Vagina (tissue), 2 donors: ENCODE measurements at places on chromosomes 1 and 21.

DNA sequence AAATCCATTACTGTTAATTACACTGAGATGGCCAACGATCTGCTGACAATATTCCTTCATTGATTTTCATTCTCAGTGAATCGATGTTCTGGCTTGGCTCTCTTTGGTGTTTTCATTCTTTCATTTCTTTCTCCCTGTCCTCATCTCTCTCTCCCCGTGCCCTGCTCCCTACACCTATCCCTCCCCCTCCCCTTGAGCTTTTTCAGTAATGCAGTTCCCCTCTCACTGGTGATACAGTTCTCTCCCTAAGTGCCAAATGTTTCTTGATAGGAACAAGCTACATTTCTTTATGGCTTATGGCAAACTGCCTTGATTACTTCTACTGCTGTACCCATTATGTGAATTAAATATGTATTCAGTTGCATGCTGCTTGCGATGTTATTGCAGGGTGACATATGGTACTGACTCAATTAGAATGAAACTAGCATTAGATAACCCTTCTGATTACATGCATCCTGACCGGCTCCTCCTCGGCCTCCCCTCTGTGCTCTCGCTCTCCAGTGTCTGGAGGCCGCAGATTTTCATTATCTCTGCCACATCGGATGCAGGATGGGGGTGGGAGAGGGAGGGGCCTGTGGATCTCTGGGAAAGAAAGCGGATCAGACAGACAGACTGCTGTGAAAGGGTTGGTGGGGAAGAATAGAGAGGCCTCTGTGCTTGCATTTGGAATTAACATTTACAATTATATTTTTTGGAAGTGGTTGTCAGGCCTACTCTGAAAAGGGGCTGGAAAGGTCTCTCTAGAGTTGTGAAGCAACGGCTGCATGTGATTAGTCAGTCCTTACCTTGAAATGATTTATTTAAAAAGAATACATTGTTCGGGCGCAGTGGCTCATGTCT is 130.9 kb downstream of the PBX1 start:
- no peak for DNase-seq

GRCh38 chr1:232211149-232211548 is 418.8 kb downstream of the SIPA1L2 start:
- DNase-seq: peak; percentile 74

- no peak for DNase-seq
Measured at GRCh38 chr1:33634806-33635205, 162.4 kb downstream of the ZSCAN20 start.

DNA sequence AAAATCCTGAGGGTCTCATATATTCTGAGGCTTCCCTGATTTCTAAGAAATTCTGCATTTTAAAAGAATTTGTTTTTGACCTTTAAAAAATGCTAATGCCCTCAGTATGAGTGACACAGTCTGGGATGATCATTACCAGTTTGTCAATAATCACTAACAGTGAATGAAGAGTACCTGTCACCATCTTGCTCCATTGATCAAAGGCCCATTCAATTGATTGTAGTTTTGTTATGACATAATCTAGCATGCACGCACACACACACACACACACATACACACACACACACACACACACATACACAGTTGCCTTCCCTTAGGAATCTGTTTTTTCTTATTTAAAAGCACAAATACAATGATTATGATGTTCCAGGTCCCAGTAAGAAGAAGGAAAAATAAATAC is 250.4 kb downstream of the NFIA start:
- no peak for DNase-seq

DNA sequence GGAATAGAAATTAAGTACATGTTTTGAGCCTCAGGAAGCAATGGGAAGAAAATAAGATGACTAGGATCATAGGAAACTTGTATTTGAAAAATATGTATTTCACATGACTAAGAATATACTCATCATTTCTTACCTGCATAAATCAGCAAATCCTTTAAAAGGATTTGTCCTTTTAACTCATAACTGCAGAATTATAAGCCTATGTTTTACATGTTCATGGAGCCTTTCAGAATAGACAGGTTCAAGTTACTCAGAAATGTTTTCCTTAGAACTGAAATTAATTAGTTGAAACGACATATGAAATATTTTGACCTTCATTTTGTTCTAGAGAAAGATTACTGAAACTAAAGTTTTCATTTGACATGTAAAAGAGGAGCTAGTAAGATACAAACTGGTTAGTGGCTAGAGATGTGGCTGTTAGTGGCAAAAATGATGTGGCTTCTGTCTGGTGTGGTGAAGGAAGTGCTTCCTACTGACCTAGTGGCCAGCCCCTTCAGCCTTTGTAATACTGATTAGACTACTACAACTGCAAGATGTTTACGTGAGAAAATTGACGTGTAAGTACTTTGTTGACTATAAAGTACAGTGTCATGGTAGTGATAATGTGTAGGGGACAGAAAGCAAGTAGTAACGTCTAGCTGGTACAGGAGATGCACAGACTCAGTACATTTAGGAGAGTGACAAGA is 54.7 kb downstream of the PACC1 start:
- no peak for DNase-seq

DNA sequence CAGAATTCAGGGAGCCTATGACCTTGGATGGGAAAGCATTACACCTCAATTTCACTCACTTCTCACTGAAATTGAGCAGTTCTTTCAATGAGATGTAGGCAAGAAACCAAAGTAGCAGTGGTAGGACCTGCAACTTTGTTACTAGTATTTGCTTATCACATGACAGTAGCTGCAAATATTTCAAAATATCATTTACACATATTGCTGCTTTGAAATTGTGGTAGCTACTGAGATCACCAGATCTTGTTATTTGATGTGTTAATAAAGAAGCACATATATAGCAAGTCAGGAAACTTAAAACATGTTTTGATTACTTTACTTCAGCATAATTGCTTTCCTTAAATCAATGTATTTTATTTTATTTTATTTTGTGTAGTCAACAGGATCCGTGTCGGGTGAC is 12.9 kb downstream of the LDLRAD2 start:
- no peak for DNase-seq

- DNase-seq: no peak
Measured at GRCh38 chr1:160432371-160432786, 32.0 kb downstream of the VANGL2 start.

DNA sequence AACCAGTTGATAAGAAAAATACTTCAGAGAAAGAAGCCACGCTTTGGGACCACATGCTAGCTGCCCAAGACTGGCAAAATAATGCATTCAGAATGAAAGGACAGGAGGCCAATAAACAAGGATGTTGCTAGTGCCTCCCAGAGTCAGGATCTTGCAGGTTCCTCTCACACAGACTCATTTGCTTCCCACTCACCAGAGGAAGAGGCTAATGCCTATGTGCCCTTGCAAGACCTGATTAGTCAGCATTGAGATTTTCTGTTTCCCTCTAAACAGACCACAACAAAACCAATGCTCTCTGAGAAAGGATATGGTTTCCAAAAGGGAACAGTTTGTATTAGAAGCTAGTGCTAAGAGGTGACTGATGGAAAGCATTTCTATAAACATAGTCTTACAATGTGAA is 85.7 kb downstream of the NRDC start:
- DNase-seq: no peak

DNA sequence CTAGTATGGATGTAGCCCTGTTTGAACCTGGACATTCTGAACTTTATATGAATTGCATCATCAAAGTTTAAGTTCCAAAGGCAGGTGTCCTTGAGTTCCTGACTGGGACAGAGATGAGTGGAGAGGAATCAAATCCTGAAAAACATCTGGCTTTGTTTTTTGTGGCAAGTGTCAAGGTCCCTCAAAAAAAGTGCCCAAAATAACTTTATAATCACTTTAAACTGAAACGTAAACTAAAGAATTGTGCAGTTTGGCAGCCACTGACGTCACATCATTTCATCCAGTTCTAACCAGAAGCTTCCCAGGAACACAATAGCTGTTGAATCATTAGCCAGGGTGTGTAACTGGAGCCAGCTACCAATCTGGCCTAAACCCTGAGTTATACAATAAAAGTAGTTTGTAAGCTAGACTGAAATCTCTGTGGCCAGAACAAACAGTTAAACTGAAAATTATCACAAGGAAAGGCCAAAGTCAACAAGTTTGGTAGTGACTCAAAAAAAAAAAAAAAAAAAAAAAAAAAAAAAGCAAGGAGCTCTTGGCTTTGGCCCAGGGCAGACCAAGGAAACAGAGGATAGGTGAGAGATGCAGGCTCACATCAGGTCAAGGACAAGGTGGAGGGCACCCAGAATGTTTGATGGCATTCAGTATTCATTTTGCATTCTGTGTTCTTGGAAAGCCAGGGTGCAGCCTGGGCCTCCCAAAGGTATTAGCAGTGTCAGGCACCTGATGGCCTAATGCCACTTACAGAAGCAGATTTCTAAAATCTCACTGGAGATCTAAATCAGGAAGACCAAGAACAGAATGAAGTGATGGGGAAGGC is 74.3 kb downstream of the TNFSF18 start:
- DNase-seq: no peak

DNA sequence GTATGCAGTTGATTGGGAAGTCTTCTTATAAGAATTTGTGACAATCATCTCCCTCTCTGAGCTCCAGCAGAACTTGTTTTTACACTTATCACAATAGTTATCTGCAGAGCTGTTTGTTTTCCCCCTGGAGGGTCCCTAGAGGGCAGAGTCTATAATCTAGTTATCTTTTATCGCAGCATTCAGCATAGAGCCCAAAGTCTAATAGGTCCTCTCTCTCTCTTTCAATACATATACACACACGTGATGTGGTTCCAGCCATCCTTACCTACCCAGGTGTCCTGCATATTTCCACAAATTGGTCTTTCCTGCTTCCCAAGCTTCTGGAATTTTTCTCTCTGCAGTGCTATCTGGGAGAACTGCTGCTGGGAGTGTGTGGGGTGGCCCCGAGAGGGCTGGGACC is 229.6 kb upstream of the KIAA0040 start:
- no peak for DNase-seq

DNA sequence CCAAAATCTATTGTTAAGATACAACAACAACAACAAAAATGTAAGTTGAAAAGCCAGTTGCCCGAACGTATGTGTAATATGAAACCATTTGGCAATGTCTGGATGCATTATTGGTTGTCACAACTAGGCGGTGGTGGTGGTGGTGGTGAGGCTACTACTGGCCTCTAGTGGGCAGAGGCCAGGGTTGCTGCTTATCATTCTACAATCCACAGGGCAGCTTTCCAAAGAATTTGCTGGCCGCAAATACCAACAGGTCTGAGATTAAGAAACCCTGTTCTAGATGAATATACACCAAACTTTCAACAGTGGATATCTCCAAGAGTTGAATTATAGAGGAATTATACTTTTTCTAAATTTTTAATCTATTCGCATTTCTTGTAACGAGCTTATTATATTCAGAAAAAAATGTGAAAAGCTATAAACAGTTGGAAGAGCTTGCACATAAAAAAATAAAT is 26.8 kb upstream of the ZNF697 start:
- DNase-seq: no peak

GRCh38 chr1:71930511-71930910 is 351.8 kb downstream of the NEGR1 start:
- DNase-seq: no peak

DNA sequence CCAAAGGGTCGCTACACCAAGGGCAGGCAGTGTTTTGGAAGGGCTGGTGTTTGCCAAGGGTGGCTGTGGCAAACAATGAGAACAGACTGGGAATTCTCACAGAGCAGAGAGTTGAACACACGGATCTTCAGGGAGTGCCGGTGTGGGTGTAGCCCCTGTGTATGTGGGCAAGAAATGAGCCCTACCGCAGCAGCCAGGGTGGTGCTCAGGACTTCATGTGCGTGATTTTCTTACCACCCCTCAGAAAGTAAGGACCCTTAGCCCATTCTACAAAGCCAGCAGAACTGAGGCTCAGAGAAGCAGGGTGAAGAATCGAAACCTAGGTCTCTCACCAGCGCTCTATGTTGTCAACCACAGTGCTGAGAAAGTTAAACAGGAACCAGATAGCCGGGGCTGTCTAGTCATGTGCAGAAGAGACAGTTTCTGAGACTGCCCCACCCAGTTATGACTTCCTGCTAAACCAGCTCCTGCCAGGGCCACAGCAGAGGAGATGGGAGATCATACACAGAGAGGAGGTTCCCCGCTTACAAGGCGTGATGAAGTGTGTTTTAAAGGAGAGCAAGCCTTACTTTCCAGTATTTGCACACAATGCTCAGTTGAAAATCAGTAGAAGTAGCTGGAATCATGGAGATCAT is 21.9 kb upstream of the MORC3 start:
- no peak for DNase-seq

- no peak for DNase-seq
Measured at GRCh38 chr21:35510957-35511695, 462.0 kb upstream of the RUNX1 start.

GRCh38 chr1:17348593-17349234 is 23.3 kb upstream of the PADI6 start:
- no peak for DNase-seq

DNA sequence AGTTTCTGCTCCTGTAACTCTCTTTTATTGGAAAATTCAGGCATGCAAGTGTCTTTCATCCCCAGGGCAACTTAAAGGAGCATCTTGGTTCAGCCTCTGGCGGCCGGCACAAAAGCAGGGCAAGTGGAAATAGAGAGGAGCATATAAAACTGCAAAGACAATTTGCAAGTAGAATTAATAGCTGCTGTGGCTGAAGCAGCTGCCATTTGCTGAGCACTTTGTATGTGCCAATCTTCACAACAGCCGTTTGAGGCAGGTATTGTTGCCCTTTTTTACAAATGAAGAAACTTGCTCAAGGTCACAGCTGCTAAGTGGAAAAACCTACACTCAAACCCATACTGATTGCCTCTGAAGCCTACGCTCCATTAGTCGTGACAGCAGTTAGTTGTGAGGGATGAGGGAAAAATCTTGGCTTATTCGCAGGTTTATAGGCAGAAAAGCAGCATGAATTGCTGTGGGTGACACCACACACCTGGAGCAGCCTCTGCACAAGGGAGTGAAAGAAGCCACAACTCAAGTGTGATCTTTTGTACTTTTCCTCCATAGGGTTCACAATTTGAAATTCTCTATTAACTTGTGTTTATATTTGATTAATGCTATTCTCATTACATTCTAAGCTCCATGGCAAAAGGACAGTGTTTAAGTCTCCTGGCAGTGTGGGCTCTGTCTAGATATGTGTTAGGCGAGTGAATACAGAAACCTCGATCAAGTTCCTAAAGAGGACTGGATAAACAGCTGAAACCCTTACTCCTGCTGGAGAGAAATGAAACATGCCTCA is 99.0 kb upstream of the BEND5 start:
- no peak for DNase-seq
